Thoracic aorta (tissue), 2 donors: ENCODE measurements at places on chromosomes 2 and 18.

DNA sequence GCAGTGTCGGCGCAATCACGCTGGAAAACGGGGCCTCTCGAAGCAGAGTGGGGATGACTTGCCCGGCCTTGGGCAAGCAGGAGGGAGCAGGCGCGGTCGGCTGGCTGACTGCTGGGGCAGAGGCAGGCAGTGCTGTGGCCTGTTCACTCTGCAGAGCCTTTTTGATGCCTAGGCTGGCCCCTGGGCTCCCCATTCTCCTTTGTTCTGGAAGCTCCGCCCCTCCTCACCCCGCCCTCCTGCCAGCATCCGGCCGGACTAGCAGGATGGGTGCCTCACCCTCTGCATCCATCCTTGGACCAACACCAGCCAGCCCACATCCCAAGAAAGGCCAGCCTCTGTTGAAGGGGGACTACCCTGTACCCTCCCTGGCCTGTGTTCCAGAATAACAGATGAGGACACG is at the start of gene ASPRV1:
TSS of gene ASPRV1 (minus strand) at position 136 of the 400 bp plus-strand sequence. CDS start 195 bp downstream, outside the sequence.
- no peak for DNase-seq

- no peak for DNase-seq
These were observed 199.4 kb downstream of the ALPK2 start for GRCh38 chr18:58429442-58429841.

GRCh38 chr2:226578373-226578772 is 221.2 kb downstream of the IRS1 start:
- DNase-seq: no peak

- no peak for DNase-seq
These were observed 277.7 kb upstream of the ACVR2A start for GRCh38 chr2:147567136-147567535.

- no peak for DNase-seq
These were observed 40.7 kb upstream of the CCDC150 start for GRCh38 chr2:196598846-196599245.

- no peak for DNase-seq
These were observed 145.7 kb downstream of the NUP35 start for GRCh38 chr2:183269956-183270355.

DNA sequence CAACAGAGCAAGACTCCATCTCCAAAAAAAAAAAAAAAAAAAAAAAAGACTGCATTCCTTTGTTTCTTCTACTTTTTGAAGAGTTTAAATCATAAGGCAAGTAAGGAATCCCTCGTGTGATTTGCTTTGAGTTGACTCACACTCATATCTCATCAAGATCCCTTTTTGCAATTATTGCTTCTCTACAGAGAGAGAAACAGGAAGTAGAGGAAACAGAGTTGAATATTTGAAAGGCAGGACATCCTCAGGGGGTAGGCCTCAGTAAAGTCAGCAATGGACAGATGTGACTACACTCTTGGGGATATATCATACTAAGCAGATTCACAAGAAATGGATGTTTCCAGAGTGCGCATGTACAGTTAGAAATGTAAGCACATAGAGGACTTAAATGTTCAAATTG is 11.2 kb upstream of the EFR3B start:
- DNase-seq: no peak

- DNase-seq: no peak
These were observed 443 bp downstream of the CPSF3 start for GRCh38 chr2:9423922-9424272.

DNA sequence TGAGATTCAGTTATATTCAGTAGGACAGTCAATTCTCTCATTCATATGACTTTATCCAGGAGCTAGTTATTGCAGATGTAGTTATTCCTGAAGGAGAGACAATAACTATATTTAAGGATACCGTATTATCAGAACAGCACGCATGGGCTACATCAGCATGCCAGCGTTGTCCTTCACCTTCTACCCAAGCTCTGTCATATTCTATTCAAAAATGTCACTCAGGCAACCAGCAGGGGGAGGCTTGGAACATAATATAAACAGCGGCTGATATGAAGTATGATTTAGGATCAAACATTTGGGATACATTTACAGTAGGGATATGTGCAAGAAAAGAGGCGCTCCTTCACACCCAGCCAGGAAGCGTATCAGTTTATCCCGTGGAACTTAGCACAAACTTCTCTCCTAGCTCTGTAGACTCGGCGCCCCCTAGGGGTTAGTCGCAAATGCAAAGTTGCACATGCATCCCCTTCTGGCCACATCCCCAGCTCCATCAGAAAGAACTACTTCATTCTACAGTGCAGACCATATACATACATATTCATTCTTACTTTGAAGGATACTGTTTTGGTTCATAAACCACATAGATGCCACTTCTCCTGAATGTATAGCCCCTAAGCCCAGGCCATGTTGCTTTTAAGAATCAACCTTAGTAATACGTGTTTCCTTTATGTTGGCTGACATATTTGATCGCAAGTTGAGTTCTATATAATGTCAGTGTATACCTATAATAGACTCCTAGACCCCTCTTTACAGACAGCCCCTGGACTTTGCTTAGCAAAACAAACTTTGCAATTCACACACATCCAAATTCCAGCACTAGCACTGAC is 759.4 kb downstream of the ADCYAP1 start:
- DNase-seq: no peak

DNA sequence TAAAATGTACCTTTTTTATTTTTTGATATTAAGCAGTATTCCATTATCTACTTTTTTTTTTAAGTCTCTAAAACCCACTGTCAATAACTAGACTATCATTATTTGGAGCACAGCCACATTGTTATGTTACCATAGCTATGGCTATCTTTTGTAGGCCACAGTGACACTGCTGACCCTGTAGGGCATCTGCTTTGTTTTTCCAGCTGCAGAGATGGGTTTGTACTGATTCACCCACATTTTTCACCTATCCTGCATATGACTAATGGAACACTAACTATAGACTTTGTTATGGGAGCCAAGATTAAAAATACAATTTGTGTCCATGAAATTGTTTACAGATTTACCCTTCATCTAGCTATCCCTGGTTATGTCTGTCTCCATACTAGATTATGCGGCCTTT is 21.6 kb upstream of the OTX1 start:
- no peak for DNase-seq

GRCh38 chr2:70890469-70891065 is 45.1 kb upstream of the ATP6V1B1 start:
- no peak for DNase-seq

DNA sequence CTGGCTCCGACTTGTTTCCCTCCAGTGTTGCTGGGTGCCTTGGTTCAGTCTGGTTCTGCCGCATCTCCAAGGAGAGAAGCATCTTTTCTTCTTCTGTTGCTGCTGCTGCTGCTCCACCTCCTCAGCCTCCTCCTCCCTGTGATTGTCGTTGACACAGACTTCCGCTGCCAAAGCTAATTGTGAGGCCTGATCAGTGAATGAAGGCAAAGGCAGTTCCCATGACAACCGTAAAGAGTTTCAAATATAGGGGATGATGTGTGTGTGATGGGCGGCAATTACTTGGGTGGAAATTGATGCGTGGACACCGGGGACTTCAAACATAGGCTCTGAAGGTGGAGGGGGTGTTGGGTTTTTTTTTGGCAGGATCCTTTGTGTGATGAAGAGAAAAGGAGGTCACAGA is 13.7 kb downstream of the TET3 start:
- no peak for DNase-seq

GRCh38 chr2:121099329-121100290 is 185.4 kb downstream of the TFCP2L1 start:
- DNase-seq: no peak

GRCh38 chr18:45628979-45629958 is 14.0 kb downstream of the SLC14A2 start:
- DNase-seq: no peak

DNA sequence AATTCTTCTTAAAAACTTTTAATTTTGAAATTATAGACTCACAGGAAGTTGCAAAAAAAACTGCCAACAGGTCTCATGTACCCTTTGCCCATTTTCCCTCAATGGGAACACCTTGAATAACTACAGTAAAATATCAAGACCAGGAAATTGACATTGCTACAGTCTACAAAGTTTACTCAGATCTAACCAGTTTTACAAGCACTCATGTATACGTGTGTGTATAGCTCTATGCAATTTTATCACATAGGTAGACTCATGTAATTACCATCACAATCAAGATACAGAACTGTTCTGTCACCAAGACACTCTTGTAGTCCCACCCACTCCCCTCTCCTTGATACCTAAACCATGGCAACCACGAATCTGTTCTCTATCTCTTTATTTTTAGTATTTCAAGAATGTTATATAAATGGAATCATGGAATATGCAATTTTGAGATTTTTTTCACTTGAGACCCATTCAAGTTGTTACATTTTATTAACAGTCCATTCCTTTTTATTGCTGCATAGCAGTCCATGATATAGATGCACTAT is 6.6 kb downstream of the HYCC2 start:
- no peak for DNase-seq

- DNase-seq: no peak
These were observed 60.9 kb downstream of the AAK1 start for GRCh38 chr2:69582582-69583176.

- DNase-seq: no peak
These were observed 4.7 kb upstream of the CFAP65 start for GRCh38 chr2:219045937-219046550.

DNA sequence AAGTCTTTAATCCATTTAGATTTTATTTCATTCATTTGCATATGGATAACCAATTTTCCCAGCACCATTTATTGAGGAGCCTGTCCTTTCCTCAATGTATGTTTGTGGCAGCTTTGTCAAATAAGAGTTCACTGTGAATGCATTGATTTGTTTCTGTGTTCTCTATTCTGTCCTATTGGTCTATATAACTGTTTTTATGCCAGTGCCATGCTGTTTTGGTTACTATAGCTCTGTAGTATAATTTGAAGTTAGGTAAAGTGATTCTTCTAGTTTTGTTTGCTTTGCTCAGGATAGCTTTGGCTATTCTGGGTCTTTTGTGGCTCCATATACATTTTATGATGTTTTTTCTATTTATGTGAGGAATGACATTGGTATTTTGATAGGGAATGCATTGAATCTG is 7.4 kb downstream of the MYO3B start:
- no peak for DNase-seq

DNA sequence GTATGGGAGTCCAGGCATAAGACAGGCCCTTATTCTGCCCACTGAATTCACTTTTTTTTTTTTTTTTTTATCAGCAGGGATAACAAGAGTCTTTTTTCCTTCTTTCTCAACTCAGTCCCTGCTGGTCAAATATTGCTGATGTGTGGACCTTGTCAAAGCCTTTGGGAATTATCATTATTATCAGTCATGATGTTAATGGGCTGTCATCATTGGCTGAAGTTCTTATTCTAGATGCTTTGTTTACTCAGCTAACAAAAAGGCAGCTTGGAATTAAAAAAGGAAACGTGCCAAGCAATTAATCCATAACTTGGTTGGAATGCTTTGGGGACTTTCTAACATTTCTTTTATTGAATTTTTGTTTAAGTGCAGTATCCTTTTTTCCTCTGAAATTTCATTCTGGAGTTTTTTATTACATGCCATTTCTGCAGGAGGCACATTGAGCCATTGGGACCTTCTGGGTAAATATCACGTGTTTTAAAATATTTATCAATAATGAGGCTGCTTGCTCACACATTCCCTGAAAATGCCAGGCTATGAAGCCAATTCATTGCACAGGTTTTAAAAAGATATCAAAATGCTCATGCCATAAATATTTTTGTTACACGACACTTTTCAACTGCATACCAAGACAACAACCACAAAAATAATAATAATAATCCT is 246.3 kb downstream of the TXNL1 start:
- no peak for DNase-seq

- DNase-seq: no peak
These were observed 81.5 kb downstream of the DPP4 start for GRCh38 chr2:161992531-161992930.

DNA sequence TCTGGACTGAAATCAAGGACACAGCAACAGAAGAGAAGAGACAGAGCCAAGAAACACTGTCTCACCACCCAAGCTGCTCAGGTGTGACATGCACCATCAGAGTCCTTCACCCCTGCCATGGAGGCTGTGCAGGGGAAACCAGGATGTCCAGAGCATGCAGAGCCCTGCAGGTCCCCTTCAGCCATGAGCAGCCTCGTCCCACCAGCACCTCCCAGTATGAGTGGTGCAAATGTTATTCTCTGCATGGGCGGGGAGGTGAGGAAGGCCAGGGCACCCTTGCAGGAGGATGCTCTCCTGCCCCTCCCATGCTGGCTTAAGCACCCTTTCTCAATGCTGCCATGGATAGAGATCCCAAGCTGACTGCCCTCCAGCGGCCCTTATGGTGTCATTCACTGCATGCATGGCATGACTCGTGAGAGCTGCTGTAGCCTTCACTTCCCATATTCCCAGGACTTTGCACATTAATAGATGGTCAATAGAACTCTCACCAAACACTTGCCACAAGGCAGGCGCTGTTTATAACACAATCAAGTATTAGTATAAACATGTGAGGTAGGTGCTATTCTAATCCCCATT is 171.0 kb downstream of the ANAPC1 start:
- DNase-seq: no peak

GRCh38 chr2:45085487-45085886 is 76.2 kb upstream of the SIX2 start:
- DNase-seq: no peak

DNA sequence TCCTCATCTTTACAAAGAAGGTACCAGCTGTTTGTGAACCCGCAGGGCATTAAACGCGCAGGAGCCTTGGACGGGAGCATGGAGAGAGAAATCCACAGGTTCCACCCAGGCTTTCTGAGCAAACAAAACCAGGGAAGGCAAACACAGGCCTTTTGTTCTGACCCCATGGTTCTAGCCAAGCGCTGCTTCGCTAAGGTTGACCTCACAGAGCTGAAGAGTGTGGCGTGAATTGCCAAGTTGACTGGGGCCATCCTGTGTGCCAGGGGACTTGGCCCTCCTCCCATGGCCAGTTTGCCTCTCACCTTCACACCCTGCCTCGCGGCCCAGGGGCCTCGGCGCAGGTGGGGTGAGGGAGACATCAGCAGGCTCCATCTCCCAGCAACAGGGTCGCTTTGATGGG is 74.1 kb downstream of the VAPA start:
- no peak for DNase-seq

DNA sequence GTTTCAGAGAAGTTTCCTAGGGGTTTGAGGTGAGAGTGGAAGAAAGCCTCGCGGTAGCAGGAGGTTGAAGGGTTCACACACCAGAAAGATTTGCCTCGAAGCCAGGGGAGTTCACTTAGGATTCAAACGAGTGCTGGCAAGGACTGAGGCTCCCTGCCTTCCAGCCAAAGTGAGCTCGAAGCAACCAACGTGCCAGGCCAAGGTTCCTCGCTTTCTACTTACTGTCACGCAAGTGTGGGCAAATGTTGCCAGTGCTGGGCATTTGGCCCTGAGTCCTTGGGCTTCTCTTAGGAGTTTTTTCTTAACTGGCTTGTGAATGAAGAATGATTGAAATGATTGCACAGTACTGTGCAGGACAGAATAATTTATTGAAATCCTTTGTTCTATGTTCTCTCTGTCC is 53.6 kb downstream of the TMEM178A start:
- DNase-seq: no peak

- no peak for DNase-seq
These were observed 68.1 kb downstream of the MYOM1 start for GRCh38 chr18:3151399-3152264.

GRCh38 chr2:77034445-77034844 is 487.7 kb downstream of the LRRTM4 start:
- no peak for DNase-seq
